ENCODE measurements at places on chromosomes 5 and 9. TPM values are rescaled to one million over a fixed set of nuclear protein-coding genes. Genes with fewer than 3 reads are reported as not detected.

- DNase-seq, result no peak
Measured at GRCh38 chr9:117028103-117028858, 341.2 kb downstream of the TRIM32 start.

PPP1R26 gene
- total RNA-seq, result 8.9 TPM

DNA sequence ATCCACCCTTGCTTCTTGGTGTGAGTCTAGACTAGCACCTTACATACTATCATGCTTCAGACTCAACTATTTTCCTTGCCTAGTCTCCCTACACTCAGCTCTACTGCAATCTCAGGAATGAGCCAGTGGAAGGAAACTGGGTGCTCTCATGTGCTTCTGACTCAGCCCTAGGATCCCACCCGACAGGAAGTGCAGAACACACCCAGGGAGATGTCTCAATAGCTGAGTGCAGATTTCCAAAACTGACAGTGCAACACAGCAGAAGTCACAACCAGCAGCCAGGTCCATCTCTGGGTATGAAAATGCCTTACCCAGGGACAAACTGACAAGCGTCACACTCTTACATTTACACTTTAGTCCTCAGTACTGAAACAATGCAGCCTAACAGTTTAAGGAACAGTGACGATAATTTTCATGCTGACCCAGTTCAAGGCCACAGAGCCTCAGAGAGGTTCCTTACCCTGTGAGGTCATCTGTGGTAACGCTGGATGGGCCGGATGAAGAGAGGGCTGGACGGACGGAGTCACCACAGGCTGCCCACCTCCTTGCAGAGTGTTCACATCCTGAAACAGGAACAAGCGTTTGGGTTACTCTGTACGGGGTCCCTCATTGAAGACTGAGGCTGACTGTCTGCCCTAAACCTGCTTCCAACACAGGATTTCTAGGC is 33.0 kb downstream of the FKBP15 start:
- DNase-seq, result peak; percentile 89

SPINK6 gene
- not detected for total RNA-seq

DNA sequence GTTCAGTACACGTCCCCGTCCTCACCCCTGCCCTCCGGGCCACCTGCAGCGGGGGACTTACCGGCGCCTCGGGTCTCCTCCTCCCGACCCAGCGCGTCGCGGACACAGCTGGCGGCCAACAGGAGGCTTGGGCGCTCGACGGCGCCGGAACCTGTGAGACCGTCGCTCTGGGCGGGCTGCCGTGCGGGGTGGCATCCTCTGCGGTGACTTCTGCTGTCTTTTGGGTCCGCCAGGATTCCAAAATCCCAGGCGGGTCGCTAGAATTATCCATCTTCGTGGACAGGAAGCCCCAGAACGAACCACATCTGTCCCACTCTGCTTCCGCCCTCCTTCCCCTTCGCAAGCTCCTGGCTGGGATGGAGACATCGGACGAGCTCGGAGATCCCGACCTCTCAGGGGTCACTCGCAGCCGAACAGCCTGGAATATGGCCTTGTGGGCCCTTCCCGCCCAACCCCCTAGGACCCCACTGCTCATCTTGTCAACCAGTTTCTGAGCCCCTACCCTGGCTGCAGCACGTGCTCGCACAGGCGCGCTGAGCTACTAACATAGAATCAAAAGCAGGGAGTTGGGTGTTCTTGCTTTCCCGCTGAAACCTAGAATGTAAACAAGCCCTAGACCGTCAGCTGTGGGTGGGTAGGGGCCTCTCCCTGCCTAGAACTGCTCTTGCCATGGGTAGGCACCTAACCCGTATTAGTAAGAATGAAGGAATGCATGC is 947 bp upstream of the MARCHF3 start:
- DNase-seq, result peak; percentile 82

DNA sequence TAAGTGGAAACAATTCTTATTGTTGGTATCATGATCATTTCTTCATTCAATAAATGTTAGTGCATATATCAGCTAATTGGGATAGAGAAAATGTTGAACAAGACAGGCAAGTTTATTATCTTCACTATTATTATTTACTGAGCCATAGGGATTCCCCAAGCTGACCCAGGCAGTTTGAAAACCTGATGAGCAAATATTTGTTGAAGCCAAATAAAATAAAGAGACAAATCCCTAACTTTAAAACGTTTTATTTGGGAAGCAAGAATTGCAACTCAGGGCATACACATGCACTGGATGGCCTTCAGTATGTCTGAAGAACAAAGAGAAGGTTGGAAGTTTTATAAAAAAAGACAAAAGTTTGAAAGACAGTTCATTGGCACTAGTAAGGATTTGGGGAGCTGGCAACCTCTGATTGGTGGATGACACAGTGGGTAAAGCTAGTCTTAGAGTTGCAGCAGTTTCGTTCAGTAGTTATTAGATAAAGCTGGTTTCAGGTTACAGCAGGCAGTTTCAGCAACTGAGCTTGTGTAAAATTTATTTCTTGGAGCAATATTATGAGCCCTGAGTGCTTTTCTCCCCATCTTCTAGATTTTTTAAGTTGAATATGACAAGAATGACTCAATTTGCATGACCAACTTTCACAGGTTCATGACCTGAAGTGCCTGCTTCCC is 44.7 kb upstream of the PRLR start:
- DNase-seq, result no peak

TPPP gene
- 9.8 TPM for total RNA-seq

IL4 gene
- not detected for total RNA-seq

NNT gene
- 62.4 TPM for total RNA-seq

DNA sequence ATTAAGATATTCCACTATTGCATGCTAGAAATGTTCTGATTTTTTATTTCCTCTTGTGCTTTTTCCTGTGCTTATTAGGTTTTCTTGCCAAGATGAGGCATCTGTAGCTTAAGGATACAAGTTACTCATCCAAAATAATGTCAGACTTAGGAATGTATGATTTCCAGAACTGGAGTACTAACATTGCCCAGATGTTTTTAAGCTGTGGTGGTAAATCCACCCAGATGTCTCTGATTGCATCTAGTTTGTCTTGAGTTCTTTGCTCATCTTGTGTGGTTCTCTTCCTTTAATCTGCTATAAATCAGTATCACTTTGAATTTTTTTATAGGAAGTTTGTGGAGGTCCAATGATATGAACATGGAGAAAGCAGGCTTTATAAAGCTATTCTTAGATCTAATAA is 337.5 kb upstream of the ZNF608 start:
- no peak for DNase-seq

GRCh38 chr9:84998639-84999038 is 329.1 kb downstream of the NTRK2 start:
- DNase-seq, result no peak

GRCh38 chr9:112841261-112841660 is 49.4 kb downstream of the SLC46A2 start:
- DNase-seq, result no peak

GRCh38 chr5:141623186-141623585 is 4.4 kb upstream of the DIAPH1 start:
- no peak for DNase-seq

- DNase-seq, result no peak
Measured at GRCh38 chr9:128457207-128457606, 1.4 kb downstream of the ODF2 start.

DNA sequence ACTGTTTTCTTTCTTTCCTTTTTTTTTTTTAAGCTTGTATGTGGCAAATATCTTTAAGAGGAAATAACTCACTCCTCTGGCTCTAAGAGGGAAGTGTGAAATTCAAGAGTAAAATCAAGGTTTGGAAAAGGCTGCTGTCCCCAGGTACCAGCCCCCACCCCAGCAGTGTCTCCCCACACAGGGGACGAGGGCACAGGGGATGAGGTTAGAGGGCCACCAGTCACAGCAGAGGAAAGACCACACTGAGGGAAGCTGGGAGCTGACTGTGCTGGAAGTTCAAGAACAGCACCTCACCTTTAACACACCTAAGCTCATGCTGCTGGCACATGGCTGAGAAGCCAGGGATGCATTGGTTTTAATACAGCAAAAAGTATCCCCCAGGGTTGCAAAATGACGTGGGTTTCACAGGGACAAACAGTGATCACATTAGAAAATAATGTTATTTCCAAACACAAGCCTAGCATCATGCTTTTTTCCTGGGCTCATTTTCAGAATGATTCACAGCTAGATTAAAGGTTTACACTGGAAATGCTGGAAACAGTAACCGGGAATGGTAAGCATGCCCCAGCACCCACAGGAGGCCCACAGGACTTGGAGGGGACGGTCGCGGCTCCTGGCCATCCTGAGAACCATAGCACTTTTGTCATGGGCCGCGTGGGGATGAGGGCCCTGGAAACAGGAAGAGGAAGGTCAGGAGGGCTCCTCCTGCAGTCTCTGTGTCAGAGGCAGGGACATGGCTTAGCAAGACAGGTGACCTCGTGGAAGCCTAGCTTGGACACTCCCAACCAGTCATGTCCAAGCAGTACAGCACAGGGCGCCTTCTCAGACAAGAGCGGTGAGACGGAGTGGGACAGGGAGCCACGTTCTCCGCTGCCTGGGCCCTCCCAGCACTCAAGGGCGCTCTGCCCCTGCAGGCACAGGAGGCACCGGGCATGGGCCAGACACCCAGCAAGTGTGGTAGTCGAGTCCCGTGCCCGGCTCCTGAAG is 6.9 kb downstream of the LPCAT1 start:
- peak; percentile 81 for DNase-seq

- DNase-seq, result no peak
Measured at GRCh38 chr9:69433392-69433791, 108.4 kb downstream of the ENTREP1 start.

GRCh38 chr9:91428436-91428835 is 4.8 kb upstream of the NFIL3 start:
- DNase-seq, result no peak

DNA sequence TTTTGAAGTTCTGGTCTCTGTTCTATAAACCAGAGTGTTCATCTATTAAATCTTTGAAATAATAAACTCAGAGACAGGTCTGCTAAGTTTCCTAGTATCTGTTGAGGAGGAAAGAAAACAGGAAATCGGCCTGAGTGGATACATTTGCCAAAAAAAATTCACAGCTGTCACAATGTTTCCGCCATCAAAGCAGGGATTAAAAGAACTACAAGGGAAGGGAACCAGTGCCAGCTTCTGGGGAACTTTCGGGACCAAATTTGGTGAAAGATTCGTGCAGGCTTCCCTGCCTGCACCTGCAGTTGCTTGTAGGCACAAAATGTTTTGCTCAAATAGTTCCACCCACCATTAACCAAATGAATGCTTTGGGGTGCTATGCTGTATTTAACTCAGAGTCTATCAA is 267.5 kb downstream of the MSX2 start:
- DNase-seq, result no peak

DNA sequence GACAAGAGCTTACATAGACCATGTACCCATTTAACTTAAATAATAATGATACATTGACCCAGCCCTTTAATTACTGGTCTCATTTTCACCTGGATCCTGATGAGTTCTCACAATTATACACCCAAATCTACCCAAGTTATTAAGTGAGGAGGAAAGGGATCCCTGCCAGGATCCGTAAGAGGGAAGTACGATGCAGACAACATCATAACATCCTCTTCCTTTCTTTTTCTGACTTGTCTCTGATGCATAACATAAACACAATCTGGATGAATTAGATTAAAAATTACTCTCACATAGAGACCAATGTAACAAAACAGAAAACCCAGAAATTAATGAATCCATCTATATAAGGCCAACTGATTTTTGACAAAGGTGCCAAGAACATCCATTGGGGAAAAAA is 17.0 kb downstream of the MARCHF3 start:
- DNase-seq, result no peak

PFN3 gene
- total RNA-seq, result not detected

DNA sequence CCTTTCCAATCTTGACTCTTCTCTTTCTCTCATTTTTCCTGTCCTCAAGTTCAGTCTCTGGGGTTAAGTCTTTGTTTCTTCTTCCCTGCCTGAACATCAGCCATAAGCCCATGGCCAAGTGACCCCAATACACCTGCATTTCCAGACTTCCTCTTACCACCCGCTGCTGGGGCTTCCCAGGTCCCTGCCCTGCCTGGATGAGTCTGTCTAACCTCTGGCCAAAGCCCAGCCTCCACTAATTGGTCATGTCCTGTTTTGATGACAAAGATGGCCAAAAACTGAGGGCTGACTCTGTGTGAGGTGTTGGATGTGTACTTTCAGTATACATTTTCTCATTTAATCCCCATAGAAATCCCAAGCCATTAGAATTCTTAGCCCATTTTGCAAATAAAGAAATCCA is 47.3 kb downstream of the SH3TC2 start:
- DNase-seq, result no peak

DNA sequence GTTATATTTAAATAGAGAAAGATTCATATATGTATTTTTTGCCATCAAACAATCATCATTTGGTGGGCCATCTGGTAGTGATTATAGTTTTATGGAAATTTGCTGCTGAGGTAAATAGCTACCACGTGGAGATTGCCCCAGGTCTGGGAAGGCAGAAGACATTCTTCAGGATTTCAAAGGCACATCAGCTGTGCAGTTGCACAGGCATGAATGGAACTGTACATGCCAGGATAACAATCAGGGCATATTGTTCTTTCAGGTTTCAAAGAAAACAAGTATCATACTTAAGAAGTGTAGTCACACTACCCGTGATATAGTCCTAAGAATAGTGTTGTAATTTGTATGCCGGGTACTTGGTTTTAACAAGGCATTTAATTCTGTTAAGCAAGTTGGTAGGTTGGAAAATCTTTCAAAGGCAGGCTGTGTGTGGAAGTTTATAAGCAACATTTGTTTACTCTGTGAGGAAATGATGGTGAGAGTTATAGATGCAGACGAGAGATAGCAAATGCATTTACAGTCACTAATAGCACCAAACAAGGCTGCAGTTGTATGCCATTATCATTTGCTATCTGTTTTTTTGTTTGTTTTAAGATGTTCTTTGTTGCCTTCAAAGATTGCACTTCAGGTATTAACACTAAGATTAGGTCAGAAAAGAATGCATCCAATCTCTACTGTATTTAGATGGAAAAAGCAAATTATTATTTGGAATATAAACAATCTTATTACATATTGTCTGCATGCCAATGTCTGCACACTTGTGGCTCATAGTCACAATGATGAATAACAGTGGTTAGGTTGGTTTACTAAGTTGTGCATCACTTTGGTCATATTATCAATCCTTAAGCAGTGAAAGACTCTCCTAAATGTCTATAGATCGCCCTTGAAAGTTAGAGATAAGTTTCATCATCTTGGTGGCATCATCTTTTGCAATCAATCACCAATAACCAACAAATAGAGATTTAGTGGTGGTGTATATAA is 55.3 kb downstream of the RPS23 start:
- no peak for DNase-seq

DNA sequence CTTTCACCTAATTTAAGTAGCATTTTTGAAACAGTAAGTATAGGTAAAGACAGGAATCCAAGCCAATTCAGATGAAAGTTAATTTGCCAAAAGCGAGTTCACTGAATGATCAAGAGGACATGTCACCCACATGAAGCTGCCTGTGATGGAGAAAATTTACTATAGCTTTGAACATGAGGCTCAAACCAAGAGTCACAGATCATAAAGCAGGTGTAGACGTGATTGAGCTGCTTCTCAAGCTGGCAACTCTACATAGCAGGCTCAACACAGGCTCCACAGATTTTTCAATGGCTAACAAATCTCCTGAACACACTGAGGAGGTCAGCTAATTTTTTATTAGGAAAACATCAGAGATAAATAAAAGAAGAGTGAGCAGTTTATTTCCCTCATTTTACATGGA is 173.7 kb downstream of the FAM114A2 start:
- DNase-seq, result no peak

- DNase-seq, result no peak
Measured at GRCh38 chr5:29642601-29643000, 1550.9 kb upstream of the CDH6 start.

Data from posterior vena cava (tissue), 2 donors.